Stimulated activated CD4-positive, alpha-beta T cell treated with anti-CD3 and anti-CD28 coated beads, Interleukin-2, amount 100 ng/mL, for 48 hours (primary cell): ENCODE measurements at places on chromosomes 13 and 19.

DNA sequence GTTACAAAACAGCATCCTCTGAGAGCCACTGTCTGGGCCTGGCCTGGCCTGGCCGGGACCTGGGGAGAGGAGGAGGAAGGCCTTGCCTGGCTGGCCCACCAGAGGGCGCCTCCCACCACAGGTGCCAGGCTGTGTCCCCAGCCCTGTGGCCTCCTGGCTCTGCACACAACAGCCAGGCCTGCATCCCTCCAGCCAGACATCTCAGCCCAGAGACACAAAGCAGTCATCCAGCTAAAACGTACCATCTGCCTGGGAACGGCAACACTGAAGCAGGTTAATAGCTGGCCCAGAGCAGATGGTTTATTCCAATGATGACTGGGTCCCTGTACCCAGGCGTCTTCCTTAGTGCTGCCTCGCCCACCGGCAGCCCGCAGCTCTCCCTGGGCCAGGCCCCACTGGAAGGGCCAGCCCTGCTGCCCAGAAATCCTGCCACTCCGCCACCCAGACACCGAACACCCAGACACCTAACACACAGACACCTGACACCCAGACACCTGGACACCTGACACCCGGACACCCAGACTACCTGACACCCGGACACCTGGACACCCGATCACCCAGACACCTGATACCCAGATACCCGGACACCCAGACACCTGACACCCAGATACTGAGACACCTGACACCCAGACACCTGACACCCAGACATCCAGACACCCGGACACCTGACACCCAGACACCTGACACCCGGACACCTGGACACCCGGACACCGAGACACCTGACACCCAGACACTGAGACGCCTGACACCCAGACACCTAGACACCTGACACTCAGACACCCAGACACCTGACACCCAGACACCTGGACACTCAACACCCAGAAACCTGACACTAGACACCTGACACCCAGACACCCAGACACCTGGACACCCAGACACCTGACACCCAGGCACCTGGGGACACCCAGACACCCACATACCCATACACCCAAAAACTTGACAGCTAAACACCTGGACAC is 20.1 kb downstream of the C19orf12 start:
- DNase-seq = peak; percentile 77

GRCh38 chr13:41955605-41956004 is 5.3 kb downstream of the VWA8 start:
- DNase-seq = no peak

DNA sequence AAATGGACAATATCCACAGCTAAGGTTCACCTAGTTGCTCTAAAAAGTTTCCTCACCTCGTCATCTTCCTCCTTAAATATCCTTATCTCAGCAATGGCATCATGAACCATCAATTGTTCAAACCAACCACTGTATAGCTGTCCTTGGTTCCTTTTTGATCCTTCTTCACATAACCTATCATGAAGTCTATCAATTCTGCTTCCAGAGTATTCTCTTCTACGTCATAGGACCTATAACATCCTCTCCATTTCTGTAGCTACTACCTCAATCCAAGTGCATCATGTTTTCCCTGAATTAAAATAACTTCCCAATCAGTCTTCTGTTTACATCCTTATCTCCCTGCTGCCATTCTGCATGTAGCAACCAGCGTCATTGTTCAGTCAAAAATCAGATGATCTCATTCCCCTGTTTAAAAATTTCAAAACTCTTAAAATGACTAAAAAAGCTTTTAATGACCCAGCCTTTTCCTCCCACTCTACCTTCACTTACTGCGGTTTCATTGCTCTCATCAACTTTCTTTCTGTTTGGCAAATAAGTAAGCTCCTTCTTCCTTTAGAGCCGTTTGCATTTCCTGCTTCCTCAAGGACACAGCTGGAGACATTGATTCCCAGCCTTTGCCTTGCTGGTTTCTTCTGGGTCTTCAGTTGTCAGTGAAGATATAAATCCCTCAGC is 223.9 kb upstream of the MIR17HG start:
- no peak for DNase-seq

DNA sequence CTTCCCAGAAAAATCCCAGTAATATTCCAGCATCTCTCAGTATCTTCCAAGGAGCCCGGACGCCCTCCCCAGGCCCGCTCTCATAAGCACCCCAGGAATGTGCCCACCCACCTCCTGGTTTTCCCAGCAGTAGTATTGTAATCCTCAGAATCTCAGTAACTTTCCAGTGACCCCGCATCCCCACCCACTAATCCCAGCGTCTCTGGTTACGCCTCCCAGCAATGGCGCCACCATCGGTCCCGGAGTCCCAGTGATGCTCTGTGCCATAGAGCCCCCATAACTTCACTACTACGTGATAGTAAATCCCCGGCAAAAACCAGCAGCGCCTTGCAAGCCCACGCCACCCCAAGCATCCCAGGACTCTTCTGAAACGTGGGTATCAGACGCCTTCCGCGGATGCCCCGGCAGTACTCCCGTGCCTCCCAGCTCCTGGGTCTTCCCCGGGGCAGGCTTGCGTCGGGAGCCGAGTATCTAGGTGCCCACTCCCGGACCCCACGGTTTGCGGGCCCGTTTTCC is 928 bp upstream of the PNPLA6 start:
- DNase-seq = peak; percentile 30

DNA sequence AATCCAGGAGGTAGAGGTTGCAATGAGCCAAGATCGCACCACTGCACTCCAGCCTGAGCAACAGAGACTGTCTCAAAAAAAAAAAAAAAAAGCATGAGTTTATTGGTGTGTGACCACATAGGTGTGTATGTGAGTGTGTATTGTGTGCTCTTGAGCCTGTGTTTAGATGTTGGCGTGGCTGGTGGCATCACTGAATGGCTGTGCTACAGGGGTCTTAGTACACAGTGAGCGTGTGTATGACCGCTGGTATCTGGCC is 2.5 kb downstream of the SLC1A5 start:
- DNase-seq = no peak

- DNase-seq = no peak
Measured at GRCh38 chr19:58513213-58513693, 1.5 kb upstream of the SLC27A5 start.

DNA sequence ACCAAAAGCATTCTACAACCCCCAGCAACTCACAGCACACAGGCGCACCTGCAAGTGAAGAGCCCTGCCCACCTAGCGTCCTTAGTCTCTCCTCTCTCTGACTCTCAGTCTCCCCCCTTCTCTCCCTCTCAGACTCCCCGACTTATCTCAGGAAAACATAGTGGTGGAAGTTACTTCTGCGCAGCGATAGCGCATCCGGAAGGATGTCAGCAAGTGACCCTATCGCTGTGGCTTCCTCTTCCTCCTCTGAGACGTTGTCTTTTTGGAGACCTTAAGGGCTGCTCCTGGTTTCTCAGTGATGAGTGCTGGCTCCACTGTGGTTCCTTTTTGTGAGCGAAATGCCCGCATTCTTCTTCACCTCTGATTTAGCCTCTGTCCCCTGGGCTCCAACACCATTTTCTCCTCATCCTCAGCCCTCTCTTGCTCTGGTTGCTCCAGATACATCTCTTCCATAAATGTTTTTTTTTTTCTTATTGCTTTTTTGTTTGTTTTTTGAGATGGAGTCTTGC is 1.4 kb upstream of the YIF1B start:
- DNase-seq = no peak

- DNase-seq = no peak
Measured at GRCh38 chr13:36848199-36848982, 29.4 kb downstream of the RFXAP start.

DNA sequence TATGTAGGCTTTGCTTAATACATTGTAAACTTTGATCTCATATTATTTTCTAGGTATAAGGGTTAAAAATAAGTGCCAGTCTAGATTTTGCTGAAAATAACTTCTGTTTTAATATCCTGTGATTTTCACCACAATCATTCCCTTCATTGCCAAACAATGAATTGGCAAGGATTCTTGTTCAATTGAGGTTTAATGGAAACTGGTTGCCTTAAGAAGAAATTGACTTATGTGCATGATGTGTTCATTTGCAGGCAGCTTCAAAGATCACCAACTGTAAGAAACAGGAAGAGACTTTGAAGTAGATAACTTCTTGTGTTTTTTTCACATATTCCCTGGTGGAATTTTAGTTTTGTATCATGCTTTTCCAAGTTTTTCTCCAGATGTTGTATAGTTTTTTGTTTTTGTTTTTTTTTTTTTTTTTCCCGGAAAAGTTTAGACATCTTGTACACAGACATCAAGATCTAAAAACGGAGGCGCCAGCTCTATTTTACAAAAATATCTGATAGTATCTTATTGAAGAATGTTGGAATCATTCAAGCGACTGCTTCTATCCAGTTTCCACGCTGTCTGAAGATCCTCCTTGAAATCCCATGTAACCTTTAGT is 108.3 kb downstream of the POSTN start:
- no peak for DNase-seq

DNA sequence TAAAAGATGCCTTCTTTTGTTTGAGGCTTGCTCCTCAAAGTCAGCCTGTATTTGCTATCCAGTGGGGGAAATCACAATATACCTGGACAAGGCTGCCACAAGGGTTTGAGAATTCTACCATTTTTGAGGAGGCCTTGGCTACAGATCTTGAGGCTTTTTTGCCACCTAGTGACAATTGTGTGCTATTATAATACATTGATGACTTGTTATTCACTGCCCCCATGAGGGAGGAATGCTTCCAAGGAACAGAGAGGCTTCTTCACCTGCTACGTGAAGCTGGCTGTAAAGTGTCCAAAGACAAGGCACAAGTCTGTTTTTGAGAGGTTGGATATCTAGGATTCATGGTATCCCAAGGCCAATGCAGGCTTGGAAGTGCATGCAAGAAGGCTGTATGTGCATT is 72.5 kb downstream of the ZNF708 start:
- no peak for DNase-seq

- no peak for DNase-seq
Measured at GRCh38 chr19:38385804-38386257, 2.0 kb downstream of the GGN start.

- DNase-seq = no peak
Measured at GRCh38 chr19:14416817-14417231, 2.3 kb downstream of the DDX39A start.

GRCh38 chr19:47598407-47599349 is 10.3 kb upstream of the BICRA start:
- no peak for DNase-seq

DNA sequence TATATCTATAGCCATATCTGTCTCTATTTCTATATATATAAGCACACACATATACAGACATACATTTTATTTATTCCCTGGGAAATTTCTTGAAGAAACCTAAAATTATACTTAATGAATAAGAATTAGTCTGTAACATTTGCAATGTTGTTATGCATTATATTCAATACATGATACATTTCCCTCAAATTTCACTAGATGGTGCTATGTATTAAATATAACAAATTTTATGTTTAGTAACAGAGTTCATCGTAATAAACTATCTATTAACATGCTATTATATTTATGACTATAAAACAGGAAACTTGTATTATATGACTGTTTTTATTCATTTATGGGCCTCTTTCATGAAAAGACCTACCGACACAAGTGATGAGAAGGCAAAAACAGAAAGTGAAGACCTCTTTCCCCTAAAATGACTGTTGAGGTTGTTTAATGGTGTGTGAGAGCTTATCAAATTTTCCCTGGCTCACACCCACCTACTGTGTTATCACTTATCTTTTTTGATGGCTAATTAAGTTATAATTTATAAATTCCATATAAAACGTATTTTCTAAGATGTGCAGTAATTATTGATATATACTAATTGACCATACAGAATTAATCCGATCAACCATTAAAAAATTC is 881.9 kb downstream of the SLITRK6 start:
- DNase-seq = no peak

GRCh38 chr19:38543807-38544568 is 73.8 kb downstream of the MAP4K1 start:
- DNase-seq = no peak

- no peak for DNase-seq
Measured at GRCh38 chr19:57273014-57273413, 7.3 kb upstream of the ZNF460 start.

DNA sequence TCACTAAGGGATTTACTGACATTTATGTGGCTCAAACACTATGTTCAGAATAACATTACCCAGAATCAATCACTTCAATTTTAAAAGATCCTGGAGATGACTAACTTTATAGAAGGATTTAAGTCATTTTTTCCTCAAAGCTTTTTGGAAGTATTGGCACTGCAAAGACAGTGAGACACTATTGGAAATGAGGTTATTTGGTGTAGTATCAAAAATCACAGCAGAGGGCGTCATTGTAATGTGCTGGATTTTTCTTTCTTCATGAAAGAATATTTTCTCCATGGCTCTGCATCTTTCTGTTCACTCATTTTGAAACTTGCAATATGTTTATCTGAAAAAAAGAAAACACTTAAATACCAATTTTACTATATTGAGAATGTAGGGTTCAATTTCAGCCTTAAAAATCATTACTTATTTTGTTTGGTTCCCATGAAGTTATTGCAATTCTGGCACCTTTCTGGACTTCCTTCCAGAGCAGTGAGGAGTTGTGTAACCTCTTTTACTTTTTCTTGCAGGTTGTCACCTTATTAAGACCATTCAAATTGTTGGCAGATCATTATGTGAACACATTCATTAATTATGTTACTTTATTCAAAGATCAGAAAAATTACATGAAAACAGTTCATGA is 3.7 kb upstream of the CSNK1A1L start:
- no peak for DNase-seq

DNA sequence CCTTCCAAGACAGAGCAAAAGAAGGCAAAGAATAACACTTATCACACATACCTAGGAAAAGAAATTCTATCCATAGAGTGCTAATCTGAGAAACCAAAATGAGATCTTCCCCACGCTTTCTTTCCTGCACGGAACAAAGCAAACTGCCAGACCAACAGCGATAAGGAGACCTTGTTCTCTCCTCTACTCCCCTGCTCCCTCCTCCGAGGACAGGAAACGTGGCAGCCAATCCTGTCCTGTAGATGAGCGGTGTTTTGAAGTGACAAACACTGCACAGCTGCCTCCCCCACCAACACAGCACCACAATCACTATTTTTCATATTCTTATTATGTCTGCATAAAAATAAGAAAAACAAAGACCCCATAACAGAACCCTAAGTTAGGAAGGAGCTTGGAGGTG is 113.9 kb upstream of the IRS2 start:
- no peak for DNase-seq

DNA sequence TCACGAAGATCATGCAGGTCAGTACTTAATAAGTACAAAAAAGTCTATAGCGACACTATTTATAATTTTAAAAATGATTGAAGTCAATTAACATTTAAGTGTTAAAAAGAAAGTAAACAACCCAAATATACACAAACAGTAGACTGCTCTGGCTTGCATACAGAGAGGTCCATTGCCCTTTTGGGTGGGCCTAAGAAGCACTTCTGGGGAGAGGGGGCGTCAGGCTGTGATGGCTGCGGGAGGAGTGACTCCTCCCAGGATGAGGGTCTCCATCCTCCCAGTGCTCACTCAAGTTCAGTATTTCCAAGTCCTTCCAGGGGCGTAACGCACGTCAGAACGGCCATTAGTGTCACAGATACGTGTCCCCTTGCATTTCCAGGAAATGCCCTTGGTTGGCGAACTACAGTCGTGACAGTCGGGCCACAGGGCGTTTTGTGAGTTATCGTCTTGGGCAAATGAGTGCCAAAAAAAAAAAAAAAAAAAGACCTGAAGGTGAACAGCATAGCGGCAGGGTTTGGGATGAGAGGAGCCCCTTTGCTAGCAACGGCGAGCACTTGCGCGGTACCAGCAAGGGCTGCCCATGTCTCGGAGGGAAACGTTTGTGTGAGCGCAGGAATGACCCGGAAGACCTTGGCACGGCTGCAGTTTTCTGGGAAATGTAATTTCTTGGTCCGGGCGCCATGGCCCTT is at the start of gene SCGB2B2:
TSS of gene SCGB2B2 (minus strand) at position 463 of the 689 bp plus-strand sequence. CDS start 82,596 bp downstream, outside the sequence.
- no peak for DNase-seq

- DNase-seq = no peak
Measured at GRCh38 chr13:51397262-51397941, 55.4 kb downstream of the INTS6 start.
